ENCODE measurements at places on chromosomes 2 and 18.

GRCh38 chr2:96870626-96871255 is 861 bp upstream of the SEMA4C start:
- peak; percentile 63 for DNase-seq

- DNase-seq, result no peak
Measured at GRCh38 chr2:219508971-219509779, 5.1 kb upstream of the ASIC4 start.

GRCh38 chr18:13611142-13611600 is 115.2 kb downstream of the FAM210A start:
- DNase-seq, result peak; percentile 38

- no peak for DNase-seq
Measured at GRCh38 chr2:235820571-235820970, 326.7 kb downstream of the AGAP1 start.

DNA sequence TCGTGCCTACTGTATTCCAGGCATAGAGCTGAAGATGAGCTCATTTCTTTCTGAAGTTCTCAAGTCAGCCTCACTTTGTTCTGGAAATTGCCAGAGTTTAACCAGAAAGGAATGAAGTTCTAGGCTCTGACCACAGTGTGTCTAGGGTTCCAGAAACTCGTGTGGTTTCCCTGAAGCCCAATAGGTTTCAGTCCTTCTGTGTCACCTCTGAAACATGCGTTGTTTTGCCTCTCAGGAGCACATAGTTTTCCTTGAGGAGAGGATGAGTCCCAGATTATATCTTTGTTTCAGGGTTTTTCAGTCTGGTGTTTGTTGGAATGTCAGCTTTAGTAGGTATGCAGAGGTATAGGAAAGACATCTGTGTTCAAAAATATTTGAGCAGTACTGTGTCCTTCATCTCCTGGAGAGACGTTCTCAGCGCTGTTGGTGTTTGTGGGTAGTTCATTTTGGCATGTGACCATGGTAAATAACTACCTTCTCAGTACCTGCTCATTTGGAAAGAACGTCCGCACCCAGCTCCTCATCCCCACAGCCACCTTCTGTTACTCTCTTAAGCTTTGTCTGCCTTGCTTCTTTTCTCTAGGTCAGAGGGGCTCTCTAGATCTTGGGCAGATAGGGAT is 56.6 kb downstream of the RALBP1 start:
- no peak for DNase-seq

DNA sequence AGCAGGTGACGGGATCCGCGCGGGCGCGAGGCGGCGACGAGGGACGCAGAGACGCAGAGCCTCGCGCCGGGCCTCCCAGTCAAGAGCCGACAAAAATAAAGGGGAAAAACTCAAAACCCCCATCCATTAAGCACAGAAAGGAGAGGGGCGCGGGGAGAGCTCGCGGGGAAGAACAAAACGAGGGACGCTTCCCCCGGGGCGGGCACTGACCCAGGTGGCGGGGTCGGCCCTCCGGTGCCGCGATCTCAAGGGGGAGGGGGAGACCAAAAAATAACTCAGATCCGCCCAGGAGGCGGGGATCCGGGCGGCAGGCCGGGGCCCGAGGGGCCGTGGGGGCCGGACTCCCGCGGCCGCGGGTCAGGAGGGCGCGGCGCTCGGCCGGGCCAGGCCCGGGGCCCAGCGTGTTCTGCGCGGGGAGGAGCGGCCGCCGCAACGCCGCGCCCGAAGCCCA is 597 bp downstream of the RNF103 start:
- DNase-seq, result peak; percentile 36

DNA sequence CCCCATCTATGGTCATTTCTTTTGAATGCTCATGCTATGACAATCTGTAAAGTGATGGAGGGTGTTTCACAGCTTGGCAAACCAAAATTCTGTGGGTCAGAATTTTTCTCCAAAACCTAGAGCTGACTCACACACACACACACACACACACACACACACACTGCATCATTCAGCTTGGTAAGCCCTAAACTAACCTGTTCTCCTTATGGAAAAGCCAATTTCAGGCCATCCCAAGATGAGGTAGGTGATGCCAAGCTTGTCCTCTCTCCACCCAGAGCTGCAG is 45.0 kb upstream of the NRP2 start:
- DNase-seq, result no peak

GRCh38 chr2:60331115-60331809 is 222.2 kb downstream of the BCL11A start:
- DNase-seq, result no peak

- DNase-seq, result peak; percentile 72
Measured at GRCh38 chr2:45567974-45568789, 42.9 kb downstream of the SRBD1 start.

GRCh38 chr2:104654811-104655210 is 199.1 kb upstream of the POU3F3 start:
- DNase-seq, result no peak

- no peak for DNase-seq
Measured at GRCh38 chr2:231036131-231036530, 1.2 kb upstream of the C2orf72 start.

GRCh38 chr2:55049043-55049820 is 1.0 kb downstream of the RTN4 start:
- DNase-seq, result peak; percentile 55

DNA sequence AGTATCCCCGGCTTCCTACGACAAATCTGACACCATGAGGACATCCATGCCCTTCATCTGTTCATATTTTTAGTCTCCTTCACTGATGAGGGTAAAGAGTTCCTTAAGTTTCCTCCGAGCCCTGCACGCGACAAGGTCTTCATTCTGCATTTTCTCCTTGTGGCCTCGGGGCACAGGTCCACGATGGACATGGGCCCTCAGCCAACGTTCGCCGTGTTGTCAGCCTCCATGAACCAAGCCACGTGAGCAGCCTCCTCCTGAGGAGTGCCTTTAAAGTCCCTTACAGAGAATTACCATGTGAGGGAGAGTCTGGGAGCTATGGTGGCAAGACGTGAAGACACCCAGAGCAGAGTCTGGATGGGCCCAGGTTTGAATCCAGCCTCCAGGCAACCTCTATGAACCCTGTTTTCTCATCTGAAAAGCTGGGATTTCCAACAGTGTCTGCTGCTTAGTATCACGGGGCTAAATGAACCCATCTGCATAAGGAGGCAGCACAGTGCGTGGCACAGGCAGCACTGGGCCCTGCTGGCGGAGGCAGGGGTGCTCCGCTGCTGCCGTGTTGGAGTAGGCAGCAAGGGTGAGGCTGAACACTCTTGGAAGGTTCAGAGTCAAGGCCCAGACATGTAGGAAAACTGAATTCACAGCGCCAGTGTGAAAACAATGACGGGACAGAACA is 54.1 kb downstream of the EIPR1 start:
- DNase-seq, result no peak

DNA sequence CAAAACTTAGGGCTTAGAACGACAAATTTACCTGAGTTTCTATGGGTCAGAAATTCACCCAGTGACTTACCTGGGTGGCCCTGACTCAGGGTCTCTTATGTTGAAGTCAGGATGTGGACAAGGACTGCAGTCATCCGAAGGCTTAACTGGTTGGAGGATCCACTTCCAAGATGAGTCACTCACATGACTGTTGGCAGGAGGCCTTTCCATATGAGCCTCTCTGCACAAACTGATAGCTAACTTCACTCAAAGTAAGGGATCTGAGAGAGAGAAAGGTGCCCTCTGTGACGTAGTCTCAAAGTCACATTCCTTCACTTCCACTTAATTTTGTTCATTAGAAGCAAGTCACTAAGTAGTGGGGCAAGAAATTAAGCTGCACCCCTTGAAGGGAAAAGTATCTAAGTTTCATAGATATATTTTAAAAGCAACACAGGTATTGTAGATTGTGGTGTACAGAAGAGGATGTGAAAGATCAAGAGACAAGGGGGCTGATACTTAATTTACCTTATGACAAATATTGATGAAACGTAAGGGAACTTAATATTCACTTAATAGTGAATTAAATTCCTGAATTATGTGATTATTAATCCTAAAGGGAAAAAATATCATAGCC is 48.4 kb downstream of the TANK start:
- no peak for DNase-seq

GRCh38 chr18:32443033-32443705 is 27.5 kb downstream of the GAREM1 start:
- no peak for DNase-seq

DNA sequence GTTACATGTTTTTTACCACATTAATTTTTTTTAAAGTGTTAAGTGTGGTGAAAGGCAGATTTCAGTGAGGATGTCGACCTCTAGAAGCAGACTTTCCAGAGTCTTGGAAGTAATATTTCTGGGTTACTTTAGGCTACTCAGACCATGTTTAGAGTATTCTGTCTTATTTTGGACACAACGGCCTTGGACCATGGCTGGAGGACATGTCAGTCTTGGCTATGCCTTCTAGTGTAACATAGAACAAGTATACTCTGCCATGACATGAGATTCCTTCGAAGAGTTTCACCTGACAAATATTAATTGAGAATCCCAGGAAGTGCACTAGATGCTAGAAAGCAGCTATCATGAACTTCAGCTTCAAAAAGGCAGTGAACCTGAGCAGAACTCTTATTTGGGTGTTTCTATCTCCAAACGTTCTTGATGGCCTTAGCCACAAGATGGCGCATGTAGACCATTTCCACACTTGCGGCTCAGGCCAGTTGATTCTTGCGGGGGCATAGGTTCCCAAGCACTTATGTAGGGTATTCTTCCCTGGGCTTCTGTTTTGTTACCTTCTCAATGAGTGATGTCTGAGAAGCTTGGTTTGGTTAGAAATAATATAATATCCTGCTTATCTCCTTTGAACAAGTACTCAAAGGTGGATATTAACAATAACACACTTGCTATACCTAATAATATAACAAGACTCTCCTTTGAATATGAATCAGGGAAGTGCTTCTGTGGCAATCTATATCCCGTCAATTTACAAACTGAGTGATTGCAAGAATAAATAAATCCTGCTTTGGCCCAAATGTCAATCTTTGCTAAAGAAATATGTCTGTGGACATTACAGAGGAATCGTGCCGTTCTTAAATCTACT is 62.0 kb downstream of the CACNB4 start:
- DNase-seq, result peak; percentile 54

GRCh38 chr2:46009315-46009714 is 287.9 kb upstream of the EPAS1 start:
- no peak for DNase-seq

- no peak for DNase-seq
Measured at GRCh38 chr2:7685342-7686015, 768.3 kb downstream of the RNF144A start.

- DNase-seq, result no peak
Measured at GRCh38 chr2:133812826-133813617, 244.8 kb upstream of the NCKAP5 start.

- DNase-seq, result no peak
Measured at GRCh38 chr2:174343343-174343622, 8.5 kb downstream of the SP9 start.

DNA sequence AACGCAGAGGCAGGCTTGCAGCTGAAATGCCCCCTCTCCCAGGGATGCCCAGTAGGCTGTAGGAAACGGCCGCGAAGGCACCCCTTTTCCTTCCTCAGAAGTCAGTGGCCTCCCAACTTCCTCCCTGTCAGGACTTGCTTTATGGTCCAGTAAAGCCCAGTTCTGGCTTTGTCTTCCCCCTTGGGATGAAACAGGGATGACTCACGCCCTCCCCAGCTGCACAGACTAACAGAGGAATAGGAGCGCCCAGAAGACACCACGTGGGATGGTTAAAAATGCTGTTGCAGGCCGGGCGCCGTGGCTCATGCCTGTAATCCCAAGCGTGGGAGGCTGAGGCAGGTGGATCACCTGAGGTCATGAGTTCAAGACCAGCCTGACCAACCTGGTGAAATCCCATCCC is 6.9 kb downstream of the CREG2 start:
- no peak for DNase-seq

DNA sequence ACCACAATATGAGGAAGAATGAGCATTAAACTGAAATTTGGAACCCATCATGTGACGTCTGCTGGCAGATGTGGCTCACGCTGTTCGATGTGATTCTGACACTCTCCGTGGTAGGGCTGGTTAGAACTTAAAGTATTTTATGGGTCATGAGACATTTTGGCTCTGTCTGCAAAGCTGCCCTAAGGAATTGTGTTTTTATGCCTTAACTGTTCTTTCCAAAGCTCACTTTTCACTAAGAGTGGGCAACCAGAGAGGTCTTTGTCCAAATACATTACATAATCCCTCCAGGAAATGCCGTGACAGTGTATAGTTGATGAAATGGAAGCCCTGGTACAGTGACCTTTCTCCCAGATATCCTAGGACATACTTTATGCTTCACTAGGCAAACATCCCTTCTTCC is 119.1 kb downstream of the AQP4 start:
- DNase-seq, result no peak

GRCh38 chr2:28150994-28151393 is 241.7 kb upstream of the FOSL2 start:
- no peak for DNase-seq

DNA sequence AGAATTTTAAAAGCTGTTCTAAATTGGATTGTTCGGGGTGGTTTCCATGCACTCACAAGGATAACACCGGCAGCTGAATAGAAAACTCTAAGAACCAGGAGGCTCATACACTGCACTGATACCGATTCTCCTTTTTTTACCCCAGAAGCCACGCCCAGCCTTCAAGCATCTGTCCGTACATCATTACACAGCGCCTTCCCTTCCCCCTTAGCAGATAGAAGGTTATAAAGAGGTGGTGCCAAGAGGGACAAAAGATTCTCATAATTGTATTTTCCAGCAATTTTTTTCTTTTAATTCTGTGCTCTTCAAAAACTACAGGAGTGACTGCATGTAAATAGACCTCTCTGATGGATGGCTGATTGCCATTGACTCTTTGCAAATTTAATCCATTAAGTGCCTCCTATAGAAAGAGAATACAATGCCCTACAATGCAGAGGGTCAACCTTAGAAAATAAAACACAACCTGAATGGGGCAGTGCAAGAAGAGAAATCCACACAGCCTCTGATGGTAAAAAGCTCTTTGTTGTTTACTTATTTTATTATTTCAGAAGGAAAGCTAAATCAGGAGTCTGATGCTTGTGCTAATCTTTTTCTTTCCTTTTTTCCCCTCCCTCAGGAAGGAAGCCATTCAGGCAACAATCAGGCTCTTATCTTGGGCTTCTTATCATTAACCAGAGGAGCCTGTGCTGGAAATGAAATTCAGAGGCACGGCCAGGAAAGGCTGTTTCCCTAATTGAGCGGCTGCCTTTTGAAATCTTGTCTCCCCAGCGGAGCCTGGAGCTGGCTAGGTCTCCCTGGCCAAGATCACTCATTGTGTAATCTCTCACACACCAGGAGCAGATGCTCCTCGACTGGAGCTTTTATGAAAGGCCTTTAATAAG is 198.9 kb upstream of the NABP1 start:
- DNase-seq, result no peak

- no peak for DNase-seq
Measured at GRCh38 chr18:8177330-8178016, 431.8 kb upstream of the RAB12 start.

GRCh38 chr18:23341983-23342382 is 111.1 kb upstream of the RIOK3 start:
- DNase-seq, result no peak

GRCh38 chr2:135931776-135932443 is 53.5 kb downstream of the DARS1 start:
- no peak for DNase-seq

DNA sequence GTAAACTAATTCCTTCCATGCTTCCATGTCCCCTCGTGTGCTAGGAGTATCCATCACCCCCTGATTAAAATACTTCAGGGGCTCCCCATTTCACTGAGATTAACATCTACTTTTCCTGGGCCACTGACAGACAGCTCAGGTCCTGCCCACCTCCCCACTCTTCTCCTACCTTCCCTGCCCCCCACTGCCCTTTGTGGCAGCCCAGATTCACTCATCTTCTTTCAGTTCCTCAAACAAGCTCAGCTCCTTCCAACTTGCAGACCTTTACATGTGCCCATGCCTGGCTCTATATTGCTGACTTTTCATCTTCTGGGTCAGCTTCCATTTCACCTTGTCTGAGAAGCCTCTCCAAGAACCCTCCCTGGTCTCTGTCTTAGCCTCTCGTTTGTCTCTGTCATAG is 12.0 kb downstream of the RUFY4 start:
- no peak for DNase-seq

Data from CD4-positive, alpha-beta T cell treated with Interleukin-2 at 100 ng/mL for 4 hours (primary cell).